ENCODE measurements at places on chromosomes 1 and 21.

DNA sequence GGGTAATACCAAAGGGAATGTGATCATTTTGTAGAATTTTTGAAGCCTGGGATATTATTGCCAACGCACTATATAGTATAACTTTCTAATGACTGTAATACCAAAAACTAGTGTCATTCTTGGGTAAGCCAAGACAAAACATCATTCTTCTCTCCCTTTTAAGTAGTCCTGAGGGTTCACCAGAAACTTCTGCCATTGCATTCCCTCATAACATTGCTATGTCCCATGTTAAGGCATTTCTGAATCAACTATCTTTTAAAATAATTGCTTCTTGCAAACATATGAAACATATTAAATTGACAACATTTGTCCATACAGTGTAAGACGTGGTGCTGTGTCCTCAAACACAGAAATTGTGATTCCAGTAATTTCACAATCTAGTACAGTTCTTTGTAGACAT lies 29.9 kb upstream of the C1orf21 start:
- no peak for DNase-seq

GRCh38 chr1:40479156-40479555 lies 2.1 kb downstream of the ZFP69 start:
- DNase-seq: no peak

GRCh38 chr1:118650107-118650807 lies 337.9 kb downstream of the TBX15 start:
- DNase-seq: no peak

- no peak for DNase-seq
Observed at GRCh38 chr21:36707763-36708285, 8.9 kb downstream of the SIM2 start.

DNA sequence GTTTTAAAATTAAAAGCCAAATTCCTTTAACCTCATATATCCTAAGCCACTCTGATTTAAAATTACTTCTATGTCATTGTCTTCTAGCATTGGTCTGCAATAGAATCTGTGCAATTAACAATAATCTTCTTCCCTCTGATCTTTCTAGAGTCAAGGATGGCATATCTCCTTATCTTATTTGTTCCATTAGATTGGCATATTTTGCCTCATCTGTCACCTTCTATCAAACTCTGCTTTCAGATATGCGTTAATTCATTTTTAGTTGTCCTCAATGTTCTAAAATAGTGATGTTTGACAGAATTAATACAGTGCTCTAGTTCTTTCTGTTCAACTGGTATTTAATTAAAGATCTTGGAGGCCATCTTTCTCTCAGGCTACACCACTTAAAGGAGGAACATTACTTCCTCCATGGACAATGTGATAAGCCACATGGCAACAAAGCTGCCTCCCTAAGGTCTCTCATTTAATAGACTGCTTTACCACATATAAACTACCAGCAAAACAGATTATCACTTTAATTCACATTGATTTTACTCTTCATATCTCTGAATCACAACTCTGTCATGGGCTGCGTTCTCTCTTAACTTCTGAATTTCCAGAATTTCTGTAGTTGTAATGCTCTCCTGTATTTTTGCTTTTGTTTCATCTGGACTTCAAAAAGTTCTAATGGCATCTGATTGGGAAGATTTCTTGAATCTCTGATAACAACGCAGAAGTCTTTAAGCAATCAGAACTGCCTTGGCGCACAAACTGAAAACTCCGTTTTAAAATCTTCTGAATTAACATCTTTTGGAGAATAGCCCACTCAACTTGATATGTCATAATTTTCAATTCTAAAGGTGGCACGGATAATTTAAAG lies 2.8 kb downstream of the NRIP1 start:
- DNase-seq: no peak

GRCh38 chr21:33750017-33750416 lies 107.7 kb downstream of the ITSN1 start:
- DNase-seq: no peak

- DNase-seq: no peak
Observed at GRCh38 chr1:56830052-56830451, 10.8 kb upstream of the FYB2 start.

GRCh38 chr1:239354231-239354630 lies 32.1 kb upstream of the CHRM3 start:
- DNase-seq: no peak

GRCh38 chr1:51444096-51444495 lies 75.0 kb downstream of the EPS15 start:
- DNase-seq: no peak

DNA sequence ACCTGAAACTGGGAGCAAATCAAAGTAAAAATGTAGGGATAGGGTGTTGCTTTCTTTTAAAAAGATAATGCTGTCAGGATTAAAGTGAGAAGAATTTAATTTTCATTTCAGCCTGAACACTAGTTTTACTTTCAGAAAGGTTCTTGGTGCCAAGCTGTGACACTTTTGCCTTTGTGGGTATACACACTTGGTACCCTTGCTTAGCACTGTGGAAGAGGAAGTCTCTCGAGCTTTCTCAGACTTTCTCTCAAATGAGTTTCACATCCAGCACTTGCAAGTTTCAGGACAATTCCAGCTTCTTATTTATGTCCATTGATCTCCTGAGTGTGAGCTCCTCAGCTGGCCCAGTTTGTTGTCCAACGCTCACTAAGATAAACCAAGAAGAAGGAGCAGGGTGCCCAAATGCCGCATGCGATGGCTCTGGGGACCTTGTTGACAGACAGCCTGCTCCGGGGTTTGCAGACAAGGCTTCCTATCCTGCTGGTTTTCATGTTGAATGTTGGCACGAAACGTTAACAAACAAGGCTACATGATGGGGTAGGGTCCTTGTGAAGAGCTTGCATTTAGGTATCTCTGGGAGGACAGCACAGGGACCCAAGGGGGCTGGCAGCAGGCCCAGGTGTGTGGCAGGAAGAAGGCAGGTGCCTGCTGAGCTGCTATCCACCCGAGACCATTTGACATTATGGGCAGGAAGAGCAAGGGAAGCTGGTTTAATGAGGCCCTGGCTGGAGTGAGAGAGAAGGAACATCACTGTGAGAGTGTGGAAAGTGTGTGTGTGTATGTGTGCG lies 79.7 kb downstream of the POFUT2 start:
- no peak for DNase-seq

- no peak for DNase-seq
Observed at GRCh38 chr1:30286241-30286987, 437.0 kb downstream of the MATN1 start.

DNA sequence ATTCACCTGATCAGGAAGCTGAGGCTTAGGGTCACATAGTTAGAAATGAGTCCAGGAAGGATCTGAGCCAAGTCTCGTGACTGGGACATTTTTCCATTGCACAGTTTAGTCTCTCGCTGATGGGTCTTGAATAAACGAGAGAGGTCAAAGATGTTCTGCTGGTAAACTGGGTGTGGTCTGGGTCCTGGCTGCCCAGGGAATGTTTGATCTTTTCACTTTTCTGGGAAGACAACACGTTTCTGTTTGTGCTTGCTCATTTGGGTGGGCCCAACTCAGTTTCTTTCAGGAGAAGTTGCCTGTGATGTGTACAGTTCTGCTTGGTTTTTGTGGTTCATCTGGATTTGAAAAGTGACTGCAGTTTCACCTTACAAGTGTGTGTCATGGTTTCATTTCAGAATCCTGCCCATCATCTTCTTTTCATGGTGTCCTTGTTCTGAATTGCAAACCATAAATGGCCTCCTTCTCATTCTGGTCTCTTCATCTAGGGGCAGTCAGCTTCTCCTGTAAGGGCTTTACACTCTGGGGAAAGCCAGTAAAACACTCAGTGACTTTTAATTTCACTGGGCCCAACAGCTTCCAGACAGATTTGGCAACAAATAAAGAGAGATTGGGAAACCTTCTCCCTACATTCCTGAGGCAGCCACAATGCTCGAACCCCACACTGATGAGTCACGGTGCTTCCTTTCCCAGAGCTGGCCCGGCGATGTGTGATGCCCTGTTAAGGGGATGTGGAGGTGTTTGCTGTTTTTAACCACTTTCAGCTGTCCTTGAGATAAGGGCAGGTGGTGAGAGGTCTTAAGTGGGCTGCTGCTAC lies 7.2 kb upstream of the TACSTD2 start:
- no peak for DNase-seq

- no peak for DNase-seq
Observed at GRCh38 chr1:13505020-13505419, 8.8 kb downstream of the LRRC38 start.

DNA sequence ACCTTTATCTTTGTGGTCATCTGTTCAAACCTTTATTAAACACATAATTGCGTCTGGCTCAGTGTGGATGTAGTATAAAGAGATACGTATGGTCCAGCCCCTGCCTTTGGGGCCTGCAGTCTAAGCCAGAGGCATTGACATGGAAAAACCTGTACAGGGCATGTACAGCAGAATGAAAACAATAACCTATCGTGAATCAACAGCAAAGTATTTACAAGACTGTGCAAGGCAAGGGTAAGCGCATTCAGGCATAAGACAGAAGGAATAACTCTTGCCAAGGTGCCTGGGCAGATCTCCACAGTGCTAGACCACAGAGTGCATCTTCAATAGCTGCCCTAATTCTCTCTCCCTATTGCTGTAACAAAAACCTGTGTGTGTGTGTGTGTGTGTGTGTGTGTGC lies 35.5 kb downstream of the KIRREL1 start:
- no peak for DNase-seq

DNA sequence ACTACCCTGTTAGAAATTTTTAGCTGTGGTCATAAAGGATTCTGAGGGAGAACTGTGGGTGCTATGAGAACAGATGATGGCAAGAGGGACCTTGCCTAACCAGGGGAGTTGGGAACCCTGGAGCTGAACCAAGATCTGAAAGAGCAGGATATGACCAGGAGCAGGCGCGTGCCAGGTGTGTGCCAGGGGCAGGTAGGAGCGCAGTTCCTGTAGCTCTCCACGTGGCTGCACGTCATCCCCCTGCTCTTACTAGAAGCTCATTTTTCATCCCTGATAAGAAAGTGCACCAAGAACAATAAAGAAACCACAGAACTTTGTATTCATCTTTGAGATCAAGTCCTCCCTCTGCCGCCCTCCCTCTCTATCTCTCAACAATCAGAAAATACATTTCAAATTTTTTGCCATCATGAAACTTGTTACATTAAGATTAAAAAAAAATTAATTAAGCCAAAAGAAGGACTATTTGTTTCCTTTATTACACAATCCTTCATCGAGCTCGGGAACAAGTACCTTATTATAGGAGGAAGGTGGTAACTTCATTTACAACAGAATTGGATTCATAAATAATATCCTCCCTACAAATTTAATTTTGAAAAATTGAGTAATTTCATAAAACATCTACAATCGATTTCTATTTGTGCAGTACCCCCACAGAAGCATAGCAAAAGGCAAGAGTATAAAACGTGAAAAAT lies 78.5 kb downstream of the SLC35F3 start:
- no peak for DNase-seq

DNA sequence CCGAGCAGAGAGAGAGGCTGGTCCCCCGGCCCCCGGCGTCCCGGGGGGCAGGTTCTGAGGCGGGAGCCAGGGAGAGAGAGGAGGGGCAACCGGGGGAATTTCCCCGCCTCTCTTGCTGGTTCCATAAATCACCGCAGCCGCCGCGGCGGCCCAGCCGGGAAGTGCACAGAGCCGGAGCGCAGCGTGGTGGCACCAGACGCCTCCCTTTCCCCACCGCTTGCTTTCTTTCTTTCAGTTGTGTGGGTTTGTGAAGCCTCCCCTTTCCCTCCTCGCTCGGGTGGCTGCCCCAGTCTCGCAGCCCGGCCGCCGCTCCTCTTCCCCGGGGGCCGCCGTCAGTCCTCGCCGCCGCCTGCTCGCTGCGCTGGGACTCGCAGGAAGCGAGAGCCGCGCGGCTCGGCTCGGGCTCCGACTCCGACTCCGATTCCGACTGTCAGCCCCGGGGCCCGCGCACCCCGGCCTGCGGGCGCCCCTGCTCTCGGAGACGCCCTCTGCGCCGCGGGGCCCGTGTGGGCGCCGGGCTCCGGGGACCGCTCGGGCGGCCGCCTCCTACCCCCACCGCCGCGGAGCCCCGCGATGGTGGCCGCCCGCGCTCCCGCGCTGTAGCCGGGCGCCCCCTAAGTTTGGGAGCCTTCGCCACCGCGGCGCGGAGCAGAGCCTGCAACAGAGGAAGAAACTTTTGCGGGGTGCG lies at the start of gene CACHD1:
Gene CACHD1, plus strand, starts transcription at position 153 of the 688 bp plus-strand sequence. CDS start 616 bp downstream, outside the sequence.
- no peak for DNase-seq

GRCh38 chr1:237042892-237043576 lies 1.1 kb downstream of the RYR2 start:
- no peak for DNase-seq
